Retinal pigment epithelial cell (primary cell): ENCODE measurements at places on chromosomes 1 and 21.

- DNase-seq = no peak
These were observed 44.8 kb upstream of the CACYBP start for GRCh38 chr1:174954671-174955669.

- DNase-seq = no peak
These were observed 102.9 kb downstream of the EPB41 start for GRCh38 chr1:29017235-29017634.

GRCh38 chr1:111199881-111200801 lies at the start of gene DENND2D:
DENND2D (minus strand) TSS chr1:111200646; CDS start chr1:111200459, 187 bp downstream.
- no peak for DNase-seq

GRCh38 chr21:23217597-23217996 lies 2219.4 kb downstream of the NCAM2 start:
- DNase-seq = peak; percentile 19

- DNase-seq = no peak
These were observed 10.0 kb upstream of the AGPAT3 start for GRCh38 chr21:43854773-43855633.

DNA sequence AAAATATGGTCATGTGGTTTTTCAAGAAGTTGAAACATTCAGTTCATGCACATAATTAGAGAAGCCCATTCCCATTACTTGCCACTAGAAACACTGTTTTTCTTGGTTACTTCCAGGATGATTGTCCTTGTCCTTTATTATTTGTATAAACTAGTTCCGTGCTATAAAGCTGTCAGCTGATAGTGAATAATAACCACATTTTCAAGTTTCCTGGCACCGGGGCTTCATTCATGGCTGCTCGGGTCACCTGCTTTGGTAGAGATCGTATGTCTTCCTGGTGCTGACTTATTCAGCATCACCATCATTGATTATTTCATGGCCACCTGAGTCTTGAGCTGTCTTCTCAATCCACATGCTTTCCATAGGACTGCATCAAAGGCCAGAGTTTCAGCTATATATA lies 62.9 kb upstream of the ZNF326 start:
- DNase-seq = no peak

GRCh38 chr1:54081306-54082270 lies 28.2 kb downstream of the TCEANC2 start:
- peak; percentile 13 for DNase-seq

GRCh38 chr1:74465193-74465681 lies 47.2 kb downstream of the LRRC53 start:
- no peak for DNase-seq

GRCh38 chr1:204920967-204921366 lies 50.3 kb downstream of the NFASC start:
- no peak for DNase-seq

DNA sequence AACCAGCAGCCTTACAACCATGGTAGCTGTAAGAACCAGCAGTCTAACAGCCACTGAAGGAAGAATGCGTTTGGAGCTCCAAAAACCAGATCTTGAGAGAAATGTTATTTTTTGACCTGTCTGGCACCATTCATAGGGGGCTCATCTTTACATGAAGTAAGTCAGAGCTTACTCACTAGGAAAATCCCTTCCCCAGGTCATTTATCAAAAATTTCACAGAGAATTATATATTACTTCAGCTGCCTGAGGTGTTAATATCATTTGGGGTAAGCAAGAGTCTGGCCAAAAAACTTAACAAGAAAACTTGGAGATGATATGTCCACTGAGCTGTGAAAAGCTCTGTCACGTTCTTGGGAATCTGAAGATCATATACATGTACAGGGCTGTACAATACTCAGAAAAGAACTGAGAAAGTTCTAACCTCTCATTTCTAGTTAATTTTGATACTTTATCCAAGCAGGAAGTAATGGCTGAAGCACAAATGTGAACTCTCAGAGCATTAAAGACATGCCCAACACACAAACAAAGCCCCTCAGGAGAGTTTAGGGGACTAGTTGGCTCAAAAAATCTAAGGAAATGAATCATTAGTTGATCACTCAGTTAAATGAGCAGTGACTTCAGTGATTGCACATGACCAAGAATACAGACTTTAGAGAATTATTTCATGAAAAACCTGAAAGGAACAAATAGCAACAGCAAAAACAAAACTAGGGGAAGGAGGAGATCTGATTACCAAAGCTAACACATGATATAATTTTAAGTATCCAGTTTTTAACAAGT lies 681.1 kb downstream of the LTN1 start:
- DNase-seq = no peak

DNA sequence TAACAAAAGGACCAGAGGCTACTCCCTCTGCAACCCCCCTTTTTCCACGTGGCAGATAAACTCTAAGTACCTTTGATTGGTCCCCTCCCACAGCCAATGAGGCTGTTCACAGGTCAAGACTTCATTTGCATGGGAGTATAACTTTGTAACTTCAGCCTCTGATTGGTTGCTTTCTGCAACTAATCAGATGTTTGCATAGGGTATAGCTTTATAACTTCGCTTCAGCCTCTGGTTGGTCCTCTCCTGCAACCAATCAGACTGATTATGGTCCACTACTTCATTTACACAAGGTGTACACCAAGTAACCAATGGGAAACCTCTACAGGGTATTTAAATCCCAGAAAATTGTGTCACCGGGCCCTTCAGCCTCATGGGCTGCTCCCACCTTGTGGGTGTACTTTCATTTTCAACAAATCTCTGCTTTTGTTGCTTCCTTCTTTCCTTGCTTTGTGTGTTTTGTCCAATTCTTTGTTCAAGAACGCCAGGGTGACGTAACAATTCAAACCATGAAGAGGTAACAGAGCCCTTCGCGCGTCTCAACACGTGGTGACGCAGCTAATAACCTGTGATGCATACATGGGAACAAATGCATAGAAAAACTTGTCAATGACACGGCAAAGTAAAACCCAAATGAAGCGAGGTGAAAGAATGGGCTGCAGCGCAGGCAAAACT lies 47.2 kb downstream of the VPS26C start:
- no peak for DNase-seq

GRCh38 chr1:20493839-20494608 lies 8.0 kb upstream of the CAMK2N1 start:
- DNase-seq = no peak

- DNase-seq = no peak
These were observed 74.7 kb upstream of the KCNK2 start for GRCh38 chr1:215007880-215008279.

DNA sequence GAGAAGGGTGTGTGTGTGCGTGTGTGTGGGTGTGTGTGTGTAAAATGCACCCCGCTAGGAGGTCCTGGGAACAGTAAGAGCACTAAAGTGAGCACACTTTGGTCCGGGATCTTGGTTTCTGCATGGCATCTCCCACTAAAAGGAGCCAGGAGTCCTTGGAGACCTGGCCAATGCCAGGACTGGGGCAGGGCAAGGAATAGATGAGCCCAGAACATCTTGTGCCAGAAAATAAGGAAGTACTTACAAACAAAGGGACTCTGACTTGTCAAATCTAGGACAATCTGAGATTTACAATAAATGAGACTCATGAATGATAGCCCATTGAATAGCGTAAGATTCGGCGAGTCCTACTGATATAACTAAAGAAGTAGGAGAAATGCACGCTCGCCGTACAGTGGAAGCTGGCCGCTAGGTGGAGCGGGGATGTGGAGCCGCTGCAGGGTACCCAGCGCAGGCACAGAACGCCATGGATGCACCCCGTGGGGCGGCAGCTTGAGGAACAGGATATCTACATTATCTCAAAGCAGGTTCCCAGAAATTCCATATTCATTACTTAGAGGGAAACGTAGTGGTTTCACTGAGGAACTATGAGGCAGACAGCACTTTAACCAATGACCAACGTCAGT lies 7.1 kb downstream of the SLC37A1 start:
- DNase-seq = no peak

GRCh38 chr1:29393451-29393826 lies 157.1 kb downstream of the PTPRU start:
- DNase-seq = no peak

- DNase-seq = no peak
These were observed 51.5 kb downstream of the ACOT7 start for GRCh38 chr1:6342056-6342455.

- DNase-seq = no peak
These were observed 18.3 kb downstream of the CACNA1E start for GRCh38 chr1:181501612-181502011.

- no peak for DNase-seq
These were observed at the start of gene IGSF3 for GRCh38 chr1:116667575-116668105. IGSF3 (minus strand) TSS chr1:116667733; CDS start chr1:116666326, 1,407 bp downstream.

DNA sequence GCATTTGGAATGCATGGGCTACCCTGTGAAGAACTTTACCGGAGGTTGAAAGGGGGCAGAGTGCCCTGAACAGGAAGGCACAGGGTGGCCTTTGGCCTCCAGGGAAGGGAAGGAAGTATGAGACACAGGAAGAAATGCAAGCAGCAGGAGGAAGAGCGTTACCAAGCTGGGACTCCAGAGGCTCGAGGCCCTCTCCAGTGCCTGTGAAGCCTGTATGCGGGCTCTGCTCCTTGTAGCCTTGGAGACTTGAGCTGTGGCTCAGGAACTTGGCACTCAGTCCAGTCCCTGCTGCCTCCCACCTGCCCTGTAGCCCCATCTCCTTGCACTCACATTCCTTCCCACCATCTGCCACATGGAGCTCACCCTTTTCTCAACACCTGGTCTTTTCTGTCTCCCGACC lies 33.5 kb upstream of the RNF19B start:
- no peak for DNase-seq

GRCh38 chr1:171530676-171531075 lies 45.3 kb downstream of the PRRC2C start:
- DNase-seq = no peak

GRCh38 chr1:80083892-80084291 lies 1077.4 kb upstream of the ADGRL4 start:
- no peak for DNase-seq

DNA sequence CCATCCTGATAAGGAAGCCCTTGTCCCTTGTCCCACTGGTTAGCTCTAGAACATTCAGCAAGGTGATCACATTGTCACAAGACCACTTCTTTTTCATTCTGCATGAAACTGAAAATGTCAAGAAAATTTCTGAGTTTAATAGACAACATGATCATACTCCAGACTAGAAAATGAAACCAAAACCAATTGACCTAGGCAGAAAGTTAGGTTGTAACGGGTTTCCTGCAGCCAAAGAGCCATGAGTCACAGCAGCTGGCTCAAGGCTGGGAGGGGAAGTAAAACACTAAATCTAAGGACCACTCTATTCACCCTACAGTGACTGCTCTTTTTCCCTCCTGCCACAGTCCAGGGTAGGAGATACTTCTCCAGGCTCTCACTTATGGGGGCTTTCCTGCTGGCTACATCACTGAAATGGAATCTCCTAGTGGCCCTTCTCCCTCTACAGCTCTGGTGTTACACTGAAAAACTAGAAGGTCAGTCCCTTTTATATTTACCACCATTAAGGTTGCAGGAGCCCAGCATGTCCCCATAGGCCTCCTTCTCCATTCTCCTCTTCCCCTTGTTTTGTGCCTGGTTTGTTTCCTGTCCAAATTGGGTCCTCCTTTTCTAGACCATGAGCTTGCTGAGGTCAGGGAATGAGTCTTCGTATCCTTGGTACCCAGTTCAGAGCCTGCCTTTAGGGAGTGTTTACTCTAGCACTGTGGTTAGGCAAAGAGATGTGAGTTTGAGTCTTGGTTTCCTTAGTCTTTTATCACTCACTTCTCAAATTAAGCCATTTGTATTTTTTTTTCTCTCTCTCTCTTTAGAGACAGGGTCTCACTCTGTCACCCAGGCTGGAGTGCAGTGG lies 236.5 kb upstream of the JUN start:
- DNase-seq = no peak

- peak; percentile 42 for DNase-seq
These were observed 35.5 kb upstream of the PARP1 start for GRCh38 chr1:226443439-226443838.

DNA sequence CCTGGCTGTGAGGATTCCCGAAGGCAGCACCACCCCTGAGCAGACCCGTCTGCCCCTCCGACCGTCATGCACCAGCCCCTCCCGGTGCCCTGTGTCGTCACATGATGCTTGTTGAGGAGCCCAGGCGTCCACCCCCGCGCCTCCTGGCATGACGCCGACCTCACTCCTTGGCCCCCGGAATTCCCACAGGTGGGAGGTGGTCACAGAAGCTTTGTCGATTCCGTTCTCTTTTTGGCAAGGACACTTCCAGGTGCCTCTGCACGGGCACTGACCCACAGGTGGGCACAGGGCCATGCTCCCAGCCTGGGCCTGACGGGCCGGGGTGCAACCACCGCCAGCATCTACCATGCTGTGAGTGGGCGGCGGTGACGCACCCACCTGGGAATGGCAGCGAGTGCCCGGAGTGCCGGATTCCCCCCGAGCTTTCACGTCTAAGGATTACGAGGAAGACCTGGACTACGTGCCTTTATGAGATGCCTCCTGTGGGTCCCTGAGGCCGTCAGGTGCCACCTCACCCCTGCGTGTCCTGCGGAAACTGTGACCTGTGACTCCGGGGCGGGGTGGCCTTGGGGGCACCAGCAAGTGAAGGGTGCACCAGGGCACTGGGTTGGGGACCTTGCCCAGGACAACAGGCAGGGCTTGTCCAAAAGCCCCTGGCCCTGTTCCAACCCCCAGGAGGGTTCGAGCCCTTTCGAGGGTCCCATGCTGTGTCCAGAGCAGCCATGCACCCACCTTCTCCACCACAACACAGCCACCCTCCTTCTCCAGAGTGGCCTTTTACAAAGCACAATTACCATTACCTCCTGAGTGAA lies 31.4 kb upstream of the COL6A1 start:
- DNase-seq = no peak

DNA sequence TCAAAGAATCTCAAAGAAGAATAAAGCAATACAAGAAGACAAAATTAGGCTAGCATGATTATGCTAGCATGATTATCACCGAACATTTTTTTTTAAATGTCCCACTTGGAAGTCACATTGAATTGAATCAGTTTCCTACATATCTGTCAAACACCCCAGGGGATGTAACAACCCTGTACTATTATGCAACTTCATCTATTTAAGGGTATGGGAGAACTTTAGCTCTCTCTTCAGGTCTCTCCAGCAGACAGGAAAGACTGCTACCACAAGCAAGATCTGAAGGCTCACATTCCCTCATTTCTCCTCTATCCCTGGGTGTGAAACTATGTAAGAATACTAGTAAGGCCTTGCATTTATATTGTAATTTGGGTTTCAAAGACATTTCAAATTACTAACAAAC lies 52.8 kb downstream of the EDEM3 start:
- no peak for DNase-seq

DNA sequence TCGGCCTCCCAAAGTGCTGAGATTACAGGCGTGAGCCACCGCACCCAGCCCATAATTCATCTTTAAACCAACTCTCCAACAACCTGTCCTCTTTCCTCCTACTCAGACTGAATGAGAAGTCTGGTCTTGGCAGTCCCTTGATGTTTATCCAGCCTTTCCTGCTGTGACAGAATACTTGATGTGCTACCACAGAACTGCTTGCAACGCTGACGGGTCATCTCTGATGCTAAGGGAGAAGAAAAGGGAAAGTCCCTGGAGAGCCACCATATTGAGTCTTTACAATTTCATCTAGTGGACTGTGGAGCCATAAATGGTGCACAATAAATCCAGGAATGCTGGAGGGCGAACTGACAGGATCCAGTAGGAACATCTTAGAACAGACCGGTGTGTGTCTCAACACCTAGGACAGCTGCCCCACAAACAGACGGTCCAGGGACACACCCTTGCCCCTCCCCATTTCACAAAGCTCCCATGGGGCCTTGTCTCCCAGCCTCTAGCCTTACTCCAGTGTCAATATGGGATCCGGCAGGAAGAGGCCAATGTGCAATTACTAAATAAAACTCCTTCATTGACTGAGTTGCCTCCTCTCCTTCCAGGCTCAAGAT lies 30.7 kb downstream of the JAK1 start:
- no peak for DNase-seq
